SW 1271 (cell line): ENCODE measurements at places on chromosomes 6 and 20.

DNA sequence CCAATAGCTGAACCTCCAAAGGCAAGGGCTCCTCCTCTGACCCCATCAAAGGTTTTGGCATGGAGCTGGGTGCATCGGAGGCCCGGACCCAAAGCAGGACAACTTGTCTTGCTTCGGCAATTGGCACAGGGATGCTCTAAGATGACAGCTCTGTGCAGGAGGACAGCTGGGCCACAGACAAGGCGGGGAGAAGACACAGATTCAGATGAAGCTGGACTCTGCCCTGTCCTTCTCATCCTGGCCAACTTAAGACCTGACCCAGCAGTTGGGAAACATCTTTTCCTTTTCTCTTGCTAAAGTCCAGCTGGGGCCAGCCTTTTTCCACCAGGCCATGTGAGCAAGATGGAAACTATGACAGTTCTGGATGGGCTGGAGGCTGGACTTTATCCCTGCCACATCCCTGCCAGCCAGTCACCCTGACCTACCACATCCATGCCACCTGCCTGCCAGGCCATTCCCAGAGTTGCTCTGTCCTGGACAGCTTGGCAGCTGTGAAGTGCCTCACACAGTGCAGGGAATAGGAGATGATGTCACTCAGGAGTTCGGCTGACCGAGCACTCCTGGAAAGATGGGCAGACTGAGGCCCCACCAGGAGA, 12.7 kb upstream of the PSMF1 start:
- DNase-seq = no peak

- no peak for DNase-seq
Observed at GRCh38 chr20:36528176-36528874, 13.0 kb upstream of the MYL9 start.

- no peak for DNase-seq
Observed at GRCh38 chr20:16714751-16715150, 15.1 kb upstream of the SNRPB2 start.

- DNase-seq = no peak
Observed at GRCh38 chr6:7938562-7939183, 28.1 kb upstream of the TXNDC5 start.

GRCh38 chr6:135451617-135452190, 45.8 kb downstream of the AHI1 start:
- DNase-seq = no peak

- DNase-seq = no peak
Observed at GRCh38 chr6:106976270-106976669, 1.7 kb upstream of the CD24 start.

GRCh38 chr6:28807682-28808280, 116.0 kb downstream of the TRIM27 start:
- peak; percentile 57 for DNase-seq

DNA sequence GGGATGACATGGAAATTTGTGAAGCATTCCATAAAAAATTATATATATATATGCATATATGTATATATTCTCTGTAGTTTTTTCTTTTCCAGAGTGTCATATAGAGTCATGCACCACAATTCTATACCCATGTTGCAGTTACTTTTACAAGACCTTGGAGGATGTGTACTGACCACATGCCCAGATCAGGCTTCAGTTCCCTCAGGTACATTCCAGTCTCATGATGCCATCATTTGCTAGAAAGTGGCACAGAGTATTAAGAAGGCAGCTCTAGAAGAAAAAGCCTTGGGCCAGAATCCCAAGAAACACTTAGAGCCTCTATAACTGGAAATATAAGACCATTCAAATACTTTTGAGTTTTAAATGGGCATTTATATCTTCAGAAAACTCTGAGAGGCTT, 685.5 kb upstream of the FLRT3 start:
- DNase-seq = no peak

DNA sequence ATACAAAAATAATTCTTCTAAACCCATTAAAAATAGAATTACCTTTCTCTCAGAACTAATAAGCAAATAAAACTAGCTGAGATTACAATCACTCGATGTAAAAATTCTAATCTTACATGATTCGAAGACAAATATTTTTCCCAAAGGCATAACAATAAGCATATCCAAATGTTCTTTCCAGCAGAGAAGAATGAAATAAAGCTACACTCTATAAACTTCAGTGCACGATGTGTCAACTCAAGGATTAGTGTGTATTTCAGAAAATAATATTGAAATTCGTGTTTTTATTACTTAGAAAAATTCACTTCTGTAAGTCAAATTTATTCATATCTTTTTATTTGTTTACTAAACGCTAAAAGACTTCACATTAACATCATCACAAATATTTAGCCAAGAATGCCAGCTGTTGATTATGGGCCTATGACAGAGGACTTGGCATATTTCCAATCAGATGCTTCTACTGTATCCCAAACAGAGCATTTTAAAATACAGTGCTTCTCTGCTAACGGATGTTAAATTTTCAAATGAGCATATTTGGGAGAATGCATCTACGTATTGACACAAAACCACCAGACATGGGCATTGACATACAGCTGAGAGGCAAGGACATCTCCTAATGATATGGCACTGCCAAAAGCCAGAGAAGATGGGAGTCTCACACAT, 54.7 kb upstream of the PDE7B start:
- no peak for DNase-seq

DNA sequence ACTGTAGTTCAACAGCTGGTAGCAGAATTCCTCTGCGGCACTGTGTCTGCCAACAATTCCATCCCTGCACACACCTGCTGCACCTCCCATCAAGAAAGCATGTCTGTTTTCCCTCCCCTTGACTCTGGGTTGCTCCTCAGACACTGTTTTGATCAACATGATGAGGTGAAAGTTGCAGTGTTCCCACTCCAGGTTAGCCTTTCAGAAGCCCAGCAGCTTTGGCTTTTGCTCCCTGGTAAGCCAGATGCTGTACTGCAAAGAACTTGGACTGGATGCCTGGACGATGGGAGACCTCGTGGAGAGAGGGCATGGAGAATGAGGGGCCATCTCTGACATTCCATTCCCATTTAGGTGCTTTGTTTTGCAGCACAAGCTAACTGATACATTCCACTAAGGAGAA, 79.1 kb upstream of the MAFB start:
- no peak for DNase-seq

GRCh38 chr20:10047427-10047826, 12.6 kb downstream of the ANKEF1 start:
- no peak for DNase-seq

DNA sequence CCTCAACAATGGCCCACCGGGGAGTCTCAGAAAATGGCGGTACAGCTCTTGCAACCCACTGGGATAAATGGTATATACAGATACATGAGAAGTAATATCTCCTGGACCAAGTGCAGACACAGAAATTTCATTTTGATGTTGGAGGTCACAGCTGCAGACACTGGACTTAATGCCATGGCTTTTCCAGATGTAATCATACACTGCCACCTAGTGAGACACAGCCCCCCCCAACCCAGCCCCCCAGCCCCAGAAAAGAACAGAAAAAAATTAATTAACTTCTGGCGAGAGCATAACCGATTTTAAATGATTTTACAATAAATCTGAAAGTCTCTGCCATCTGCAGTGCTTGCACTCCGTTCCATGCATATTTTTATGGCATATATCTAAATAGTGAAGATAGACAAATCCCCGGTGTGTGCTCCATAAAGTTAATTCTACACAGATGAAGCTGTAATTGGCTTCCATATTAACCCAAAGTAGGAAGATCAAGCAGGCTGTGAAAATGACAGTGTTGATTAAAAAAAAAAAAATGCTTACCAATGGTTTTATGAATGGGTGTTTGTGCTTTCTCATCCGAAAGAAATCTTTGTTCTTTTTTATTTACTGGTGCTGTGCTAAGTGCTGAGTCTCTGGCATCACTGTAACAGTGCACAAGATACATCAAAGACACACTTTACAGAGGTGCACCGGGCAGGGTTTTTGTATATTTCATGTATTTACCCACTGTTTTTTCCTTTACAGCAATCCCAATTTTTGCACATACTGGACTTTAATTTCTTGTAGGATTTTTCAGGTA, 804.1 kb downstream of the TFAP2A start:
- DNase-seq = no peak

GRCh38 chr20:48787861-48788375, 39.9 kb downstream of the PREX1 start:
- DNase-seq = no peak

GRCh38 chr20:16701296-16701695, 28.5 kb upstream of the SNRPB2 start:
- DNase-seq = peak; percentile 14

DNA sequence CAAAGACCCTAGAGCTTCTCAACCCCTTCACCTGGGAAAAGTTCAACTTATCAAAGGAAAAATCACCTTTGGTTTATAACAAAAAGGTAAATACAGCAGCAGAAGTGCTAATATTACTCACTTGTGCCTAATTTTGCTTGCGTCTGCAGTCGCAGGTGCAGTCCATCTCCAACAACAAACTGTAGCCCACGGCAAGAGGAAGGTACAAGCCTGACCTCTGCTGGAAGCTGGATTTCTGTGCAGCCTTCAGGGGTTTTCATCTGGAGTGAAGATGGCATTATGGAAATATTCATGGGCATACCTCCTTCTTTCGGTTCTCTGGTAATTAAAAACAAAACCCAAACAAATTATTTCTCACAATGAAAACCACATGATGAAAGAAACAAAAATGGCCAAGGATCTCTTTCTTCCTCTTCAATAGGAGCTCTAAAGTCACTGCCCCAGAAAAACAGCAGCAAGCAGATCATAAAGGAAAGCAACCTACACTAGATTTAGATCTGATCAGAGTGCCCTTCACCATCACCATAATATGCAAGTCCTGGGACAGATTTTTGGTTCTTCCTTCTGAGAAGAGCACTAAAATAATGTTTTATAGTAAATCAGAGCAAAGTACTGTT, 7.8 kb downstream of the UBE3D start:
- DNase-seq = no peak

DNA sequence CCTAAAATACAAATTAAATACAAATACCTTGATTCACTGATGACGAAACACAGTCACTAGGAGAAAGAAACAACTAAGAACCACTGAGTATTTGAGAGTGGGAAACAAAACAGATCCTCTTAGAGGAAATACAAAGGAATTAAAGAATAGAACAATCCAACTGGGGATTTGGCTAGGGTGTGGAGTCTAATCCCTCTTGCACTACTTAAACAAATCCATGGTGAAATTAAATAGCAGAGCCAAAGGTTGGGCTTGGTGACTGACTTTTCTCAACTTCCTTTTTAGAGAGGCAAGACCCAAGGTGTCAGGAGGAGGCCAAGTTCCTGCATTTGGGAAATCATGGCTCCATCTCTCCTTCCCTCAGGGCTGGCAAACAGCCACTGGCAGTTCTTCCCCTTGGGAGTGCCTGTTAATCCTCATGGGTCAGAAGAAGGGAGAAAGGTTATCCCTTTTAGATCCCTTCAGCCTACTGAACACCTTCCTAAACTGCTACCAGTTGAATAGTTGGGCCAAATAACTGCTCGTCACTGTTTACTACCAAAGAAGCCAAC, 101.2 kb upstream of the TRAF3IP2 start:
- no peak for DNase-seq

DNA sequence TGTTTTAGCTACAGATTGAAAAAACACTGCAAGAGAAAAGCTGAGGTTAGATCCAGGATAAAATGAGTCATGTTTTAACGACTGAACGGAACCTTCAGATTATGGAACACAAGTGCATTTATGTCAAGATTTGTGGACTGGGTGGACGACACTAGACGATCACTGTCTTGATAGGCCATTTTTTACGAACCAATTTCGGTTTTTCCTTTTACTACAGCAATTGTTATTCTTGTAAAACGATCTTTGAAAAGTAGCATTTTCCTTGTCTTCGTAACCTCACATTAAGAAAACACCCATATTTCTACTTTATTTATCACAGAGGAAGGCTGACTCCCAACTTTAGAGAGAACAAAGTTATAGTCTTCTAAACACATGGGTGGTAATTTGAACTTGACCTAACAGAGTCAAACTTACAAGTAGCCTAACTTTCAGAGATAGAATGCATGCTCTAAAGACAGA, 294.2 kb upstream of the TCF21 start:
- DNase-seq = no peak

DNA sequence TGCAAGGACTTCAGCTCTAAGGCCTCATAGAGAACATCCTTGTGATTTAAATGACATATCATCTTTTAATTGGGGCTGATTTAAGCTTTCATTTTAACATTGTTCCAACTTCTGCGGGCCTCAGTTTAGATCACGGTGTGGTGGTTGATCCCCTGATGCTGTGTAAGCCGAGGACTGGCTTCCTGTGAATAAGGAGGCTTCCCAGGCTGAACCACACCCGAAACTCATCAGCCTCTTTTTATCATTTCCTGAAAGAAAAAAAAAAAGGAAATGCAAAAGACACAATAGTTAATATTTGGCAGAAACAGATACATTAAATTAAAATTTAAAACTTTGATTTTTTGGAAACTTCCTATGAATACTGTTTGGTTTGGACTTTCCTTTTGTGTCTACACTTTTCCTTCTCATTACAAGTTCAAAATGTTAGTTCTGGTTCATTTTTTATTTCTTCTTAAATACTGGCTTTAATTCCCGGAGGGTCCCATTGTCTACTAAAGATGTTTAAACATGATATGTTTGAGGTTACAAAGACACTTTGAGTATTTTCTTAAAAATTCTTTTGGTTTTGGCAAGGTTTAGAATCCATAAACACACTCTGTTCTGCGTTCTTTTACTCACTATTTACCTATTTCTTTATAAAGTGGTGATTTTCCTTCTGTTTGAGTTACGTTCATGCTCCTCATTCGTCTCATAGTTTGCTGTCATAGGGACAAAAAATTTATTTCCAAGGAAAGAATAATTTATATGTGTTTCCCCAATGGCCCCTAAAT, 230.0 kb upstream of the SULF2 start:
- no peak for DNase-seq
